ENCODE measurements at places on chromosomes 2 and 18.

GRCh38 chr2:109345653-109346480 is 216.9 kb downstream of the SH3RF3 start:
- DNase-seq = no peak

DNA sequence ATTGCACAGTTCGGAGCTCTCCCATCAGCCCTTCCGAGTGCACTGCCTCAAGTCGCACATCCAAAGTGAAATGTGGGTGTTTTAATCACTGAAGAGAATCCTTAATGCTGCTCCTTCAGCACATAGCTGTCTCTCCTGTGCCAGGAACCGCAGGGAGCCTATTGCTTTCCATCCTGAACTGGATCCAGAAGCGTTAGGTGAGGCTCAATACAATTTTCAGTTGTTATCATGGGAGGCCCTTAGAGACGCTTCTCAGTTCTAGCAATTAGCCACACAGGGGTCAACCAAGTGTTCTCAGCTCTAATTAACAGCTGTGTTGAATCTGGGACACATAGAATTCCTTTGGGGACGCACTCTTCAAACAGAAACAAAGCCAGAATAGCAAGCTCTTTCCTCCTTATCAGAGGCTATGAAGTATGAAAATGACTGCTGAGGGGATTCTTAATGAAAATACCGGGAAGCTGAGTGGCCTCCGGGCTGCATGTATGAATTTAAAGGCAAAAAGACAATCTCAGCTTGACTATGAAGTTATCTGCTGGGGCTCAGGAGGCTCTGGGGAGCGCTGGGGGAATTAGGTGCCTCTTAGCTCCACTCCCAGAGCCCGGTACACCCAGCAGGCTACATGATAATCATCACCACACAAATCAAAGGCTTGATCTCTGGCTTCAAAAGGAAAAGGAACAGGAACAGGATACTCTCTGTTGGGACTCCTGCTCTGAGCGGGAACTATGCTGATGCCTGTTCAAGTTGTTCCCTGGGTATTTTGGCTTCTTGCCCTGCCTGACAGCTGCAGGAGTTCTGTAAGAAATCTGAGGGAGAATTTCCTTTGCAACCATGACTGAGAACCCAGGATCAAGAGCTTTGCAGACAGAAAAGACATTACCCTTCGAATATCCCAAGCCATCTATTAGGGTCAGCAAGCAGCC is 55.4 kb upstream of the NCOA1 start:
- DNase-seq = no peak

GRCh38 chr2:7867867-7868266 is 814.0 kb upstream of the ID2 start:
- DNase-seq = no peak

DNA sequence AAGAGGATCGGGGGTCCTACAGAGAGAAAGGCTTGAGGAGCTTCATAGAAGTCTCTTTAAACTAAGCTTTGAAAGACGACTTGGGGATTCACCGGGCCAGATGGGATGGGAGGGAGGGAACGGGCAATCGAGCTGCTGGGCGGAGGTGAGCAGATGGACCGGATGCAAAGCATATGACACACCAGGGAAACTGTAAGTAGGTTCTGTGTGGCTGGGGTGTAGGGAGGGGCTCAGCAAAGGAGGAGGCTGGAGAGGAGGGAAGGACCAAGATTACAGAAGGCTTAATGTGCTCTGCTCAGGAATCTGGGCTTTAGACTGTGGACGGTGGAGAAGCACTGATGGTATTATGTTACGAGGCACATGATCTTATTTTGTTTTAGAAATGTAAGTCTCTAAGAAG is 131.5 kb downstream of the MAIP1 start:
- DNase-seq = peak; percentile 43

GRCh38 chr2:174611006-174611405 is 13.4 kb upstream of the WIPF1 start:
- no peak for DNase-seq
